ENCODE measurements at places on chromosomes 2 and 18.

DNA sequence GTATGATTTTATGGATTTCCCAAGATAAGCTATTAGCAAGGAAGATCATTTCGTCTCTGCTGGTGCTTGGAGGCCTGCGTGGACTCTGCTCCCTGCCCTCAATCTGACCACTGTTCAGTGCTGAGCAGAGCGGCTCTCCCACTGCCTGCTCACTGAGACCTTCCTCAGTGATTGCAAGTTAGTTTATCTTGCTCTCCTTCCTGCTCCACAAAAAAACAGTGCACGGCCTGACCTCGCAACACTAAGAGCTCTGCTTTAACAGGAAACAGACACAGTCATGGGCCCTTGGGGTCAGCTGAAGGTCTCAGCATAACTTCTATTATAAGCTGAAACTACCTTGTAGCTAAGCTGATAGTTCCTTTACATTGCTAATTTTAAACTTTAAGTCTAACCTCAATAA is 53.1 kb downstream of the PRELID3A start:
- DNase-seq = no peak

DNA sequence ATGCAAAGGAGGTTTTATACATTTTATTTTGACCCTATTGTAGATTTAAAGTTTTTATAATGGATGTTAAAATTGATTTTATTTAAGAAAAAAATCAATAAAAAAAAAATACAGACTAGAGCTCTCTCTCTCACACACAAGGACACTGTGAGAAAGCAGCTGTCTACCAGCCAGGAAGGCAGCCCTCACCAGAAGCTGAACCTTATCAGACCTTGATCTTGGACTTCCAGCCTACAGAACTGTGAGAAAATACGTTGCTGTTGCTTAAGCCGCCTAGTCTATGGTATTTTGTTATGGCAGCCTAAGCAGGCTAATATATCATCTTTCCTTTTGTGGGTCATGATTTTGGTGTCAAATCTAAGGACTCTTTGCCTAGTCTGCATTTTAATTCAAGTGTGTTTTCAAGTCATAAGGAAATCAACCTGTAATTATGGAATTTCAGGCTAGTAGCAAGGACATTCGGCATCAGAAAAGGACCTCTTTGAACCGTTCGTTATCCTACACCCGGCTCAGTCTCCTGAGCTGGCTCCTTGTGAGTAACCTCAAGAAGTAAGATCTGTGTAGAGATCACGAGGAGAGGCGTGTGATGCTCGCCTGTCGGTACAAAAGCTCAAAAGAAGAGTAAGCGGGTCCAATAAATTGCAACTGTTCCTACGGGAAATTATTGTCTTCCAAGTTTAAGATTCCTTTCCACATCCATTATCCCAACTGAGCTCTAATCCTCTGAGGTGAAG is 98.2 kb downstream of the PDCL3 start:
- DNase-seq = no peak

DNA sequence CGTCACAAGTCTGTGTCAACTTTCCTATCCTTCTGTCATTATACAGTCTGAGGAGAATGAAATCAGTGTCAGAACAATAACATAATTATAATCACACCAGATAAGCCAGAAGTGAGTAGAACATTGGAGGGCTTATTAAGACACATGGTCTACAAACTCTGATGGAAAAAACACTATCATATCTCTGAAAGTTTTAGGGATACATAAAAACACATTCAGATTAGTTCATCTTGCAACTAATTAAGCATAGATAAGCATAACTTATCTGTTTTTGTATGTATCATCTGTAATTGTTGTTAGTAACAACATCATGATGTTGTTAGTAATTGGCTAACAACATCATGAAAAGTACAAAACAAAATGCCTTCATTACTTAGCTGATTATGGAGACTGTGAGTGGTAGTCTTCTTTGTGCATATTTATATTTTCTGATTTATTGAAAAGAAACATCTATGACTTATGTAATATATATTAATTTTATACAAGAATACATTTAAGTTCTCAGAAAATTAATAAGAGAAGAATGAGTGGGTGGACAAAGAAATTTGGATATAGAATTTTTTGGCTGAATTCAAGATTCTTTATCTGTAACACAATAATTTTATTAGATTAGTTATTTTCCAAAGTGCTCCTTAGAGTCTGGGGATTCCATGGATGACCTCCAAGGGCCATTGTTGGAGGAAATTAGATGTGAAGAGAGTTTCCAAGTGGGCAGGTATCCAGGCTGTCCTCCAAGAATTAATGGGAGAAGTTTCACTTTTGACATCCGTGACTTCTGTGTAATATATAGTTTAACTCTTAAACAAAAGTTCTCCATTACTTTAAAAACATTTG is 16.9 kb upstream of the CCDC102B start:
- DNase-seq = no peak

DNA sequence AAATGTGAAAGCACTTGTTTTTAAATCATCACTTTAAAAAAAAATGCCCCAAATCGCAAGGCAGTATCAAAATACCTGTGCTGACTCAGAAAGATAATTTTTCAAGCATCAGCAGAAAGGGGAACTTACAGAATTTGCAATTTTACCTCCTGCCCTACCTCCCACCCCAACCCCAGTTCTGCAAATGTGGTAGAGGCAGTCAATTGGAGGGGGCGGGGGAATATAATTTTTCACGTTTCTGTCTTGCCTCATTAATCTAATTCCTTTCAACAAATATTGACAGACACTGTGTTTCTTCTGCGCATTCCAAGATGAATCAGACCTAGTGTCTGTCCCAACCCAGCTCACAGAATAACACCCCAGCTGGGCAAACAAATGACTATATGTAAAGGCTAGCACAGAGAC is 76.8 kb downstream of the ALPK2 start:
- DNase-seq = no peak

- DNase-seq = no peak
Measured at GRCh38 chr2:94956797-94957391, 68.6 kb upstream of the MAL start.
